ENCODE measurements at places on chromosomes 3 and 15.
A peak's percentile ranks its signal among the peaks of the same experiment; 100 is the strongest.

DNA sequence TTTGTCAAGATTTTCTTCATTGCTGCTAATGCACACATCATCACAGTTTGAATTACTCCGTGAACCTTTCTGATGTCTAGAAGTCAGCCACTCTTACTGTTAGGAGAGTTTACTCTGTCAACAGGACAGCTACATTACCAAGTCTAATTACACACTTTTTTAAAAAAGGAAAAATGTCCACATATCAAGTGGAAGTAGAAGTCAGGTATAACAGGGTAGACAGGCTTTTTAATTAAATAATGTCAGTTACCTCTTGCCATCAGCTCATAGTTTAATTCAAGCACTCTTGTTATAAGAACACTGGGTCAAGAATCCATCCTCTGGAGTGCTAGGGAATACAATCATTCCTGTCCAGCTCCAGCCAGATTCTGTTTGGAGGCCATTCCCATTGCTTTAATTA lies 232.8 kb downstream of the TAFA4 start:
- DNase-seq: no peak

DNA sequence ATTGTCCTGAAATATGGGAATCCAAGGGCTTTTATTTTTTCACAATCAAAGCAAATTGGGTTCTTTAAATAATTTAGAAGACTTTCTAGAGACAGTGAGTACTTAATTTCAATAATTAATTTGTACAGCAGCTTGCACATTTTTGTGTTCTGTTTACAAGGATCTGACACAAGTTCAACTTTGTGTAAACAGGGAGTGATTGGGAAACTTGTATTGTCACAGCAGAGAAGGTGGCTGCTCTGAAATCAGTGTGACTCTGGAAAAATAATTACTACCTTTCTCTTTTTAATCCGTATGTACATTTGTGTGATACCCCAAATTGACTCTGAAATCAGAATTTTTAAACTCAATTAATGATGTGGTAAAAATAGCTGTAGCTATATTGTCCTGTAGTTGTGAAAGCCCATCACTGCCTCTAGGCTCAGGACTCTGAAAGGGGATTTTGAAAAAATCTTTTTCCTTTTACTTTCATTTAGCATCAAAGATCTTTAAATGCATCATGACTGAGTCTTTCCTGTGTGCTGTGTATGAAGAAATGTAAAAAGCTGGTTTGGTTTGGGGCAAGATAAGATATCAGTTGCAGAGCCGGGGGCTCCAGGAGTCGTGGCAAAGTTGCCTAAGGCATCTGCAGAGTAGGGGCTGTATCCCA lies 45.1 kb downstream of the MFSD1 start:
- no peak for DNase-seq

DNA sequence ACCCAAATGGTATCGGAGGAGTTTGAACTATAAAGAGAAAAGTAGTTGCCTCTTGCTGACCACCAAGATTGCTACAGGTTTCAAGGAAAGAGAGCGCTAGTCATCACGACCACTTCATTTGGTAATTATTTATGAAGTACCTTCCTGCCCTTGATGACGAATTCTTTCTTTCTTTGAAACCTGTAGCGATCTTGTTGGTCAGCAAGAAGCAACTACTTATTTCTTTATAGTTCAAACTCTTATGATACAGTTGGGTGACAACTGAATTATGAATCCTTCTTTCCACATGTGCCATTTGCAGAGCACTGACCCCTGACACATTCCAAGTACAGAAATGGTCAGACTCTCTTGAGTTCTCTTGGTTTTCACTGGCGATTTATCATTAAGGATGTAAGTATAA lies 46.8 kb downstream of the THRB start:
- DNase-seq: no peak

DNA sequence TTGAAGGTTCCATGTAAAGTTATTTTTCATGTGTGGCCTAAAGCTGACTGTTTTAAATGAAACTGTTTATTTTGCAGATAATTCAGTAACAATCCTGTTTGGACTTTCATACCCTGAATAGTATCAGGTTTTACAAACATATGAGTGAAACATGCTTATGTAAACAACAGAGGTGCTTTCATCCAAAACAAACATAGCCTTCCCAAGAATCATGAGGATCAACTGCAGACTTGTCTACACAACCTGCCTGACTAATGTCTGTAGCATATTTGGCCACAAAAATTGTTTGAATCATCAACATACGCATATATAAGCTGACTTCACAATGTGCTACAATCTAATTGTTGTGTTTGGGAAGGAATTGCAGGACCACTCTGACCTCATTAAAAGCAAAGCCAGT lies 190.4 kb downstream of the DIPK2A start:
- DNase-seq: no peak

- peak; percentile 1 for DNase-seq
Measured at GRCh38 chr15:60660290-60661051, 181.5 kb upstream of the ICE2 start.

- DNase-seq: no peak
Measured at GRCh38 chr15:29800491-29801366, 21.5 kb downstream of the TJP1 start.

DNA sequence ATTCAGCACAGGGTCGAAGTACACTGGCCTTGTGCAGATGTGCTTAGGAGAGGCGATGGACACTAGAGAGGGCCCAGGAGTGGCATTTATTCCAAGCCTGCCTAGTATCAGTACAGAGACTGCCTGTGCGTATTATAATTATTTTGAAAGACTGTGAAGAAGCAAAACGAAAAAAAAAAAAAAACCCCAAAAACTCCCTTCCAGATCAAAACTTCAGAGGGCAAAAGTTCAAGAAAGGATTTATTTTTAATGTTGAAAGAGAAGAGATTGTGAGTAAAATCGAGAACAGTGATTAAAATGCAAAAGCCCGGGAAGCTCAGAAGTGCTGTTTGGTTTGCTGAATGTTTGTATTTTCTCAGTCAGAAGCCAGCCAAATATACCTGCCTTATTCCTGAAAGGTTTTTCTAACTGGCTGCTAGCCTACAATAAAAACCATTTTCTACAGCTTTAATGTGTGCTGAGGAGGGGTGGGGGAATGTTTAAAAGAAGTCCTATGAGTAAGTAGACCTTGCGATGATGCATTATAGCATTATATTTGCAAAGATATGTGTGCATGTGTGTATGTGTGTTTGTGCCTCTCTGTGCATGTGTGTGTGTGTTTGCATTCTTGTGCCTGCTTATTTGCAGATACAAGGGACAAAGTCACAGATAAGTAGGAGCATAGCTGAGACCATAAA lies 19.3 kb upstream of the LZTFL1 start:
- no peak for DNase-seq

DNA sequence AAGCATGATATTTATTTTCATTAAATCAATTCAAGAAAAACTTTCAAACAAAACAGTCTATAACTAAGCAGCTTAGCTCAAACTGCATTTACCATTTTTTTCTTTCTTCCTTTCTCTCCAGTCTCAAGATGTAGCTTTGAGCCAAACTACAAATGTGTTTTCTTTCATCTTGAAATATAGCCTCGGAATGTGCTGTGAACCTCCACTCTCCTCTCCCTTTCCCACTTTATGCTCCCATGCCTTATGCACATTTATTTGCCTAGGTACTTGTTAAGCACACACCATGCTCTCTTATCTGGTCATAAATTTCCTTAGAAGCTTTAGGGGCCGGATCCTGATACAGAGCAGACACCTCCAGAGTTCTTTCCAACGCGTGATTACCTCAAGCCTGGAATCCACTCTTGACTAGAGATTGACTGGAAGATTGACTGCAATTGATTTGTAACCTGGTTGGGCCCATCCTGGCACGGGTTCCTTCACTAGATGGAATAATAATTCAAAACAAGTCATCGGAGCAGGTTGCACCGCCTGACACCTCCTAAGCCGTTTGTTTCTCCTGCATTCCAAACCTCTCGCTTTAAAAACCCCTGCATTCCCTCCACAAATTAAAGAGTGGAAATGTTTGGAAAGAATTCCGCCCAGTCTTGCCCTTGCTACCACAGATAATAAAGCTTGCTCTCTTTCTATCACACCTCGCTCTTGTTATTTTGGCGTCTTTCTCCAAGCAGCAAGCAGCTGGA lies 344.7 kb downstream of the CHL1 start:
- DNase-seq: no peak

GRCh38 chr3:126402666-126403302 lies 8.1 kb downstream of the CFAP100 start:
- DNase-seq: no peak

GRCh38 chr3:38067508-38068233 lies 28.7 kb downstream of the DLEC1 start:
- DNase-seq: no peak

- DNase-seq: no peak
Measured at GRCh38 chr15:30030345-30030744, 52.4 kb upstream of the GOLGA8J start.

- no peak for DNase-seq
Measured at GRCh38 chr15:65079580-65079979, 3.0 kb downstream of the KBTBD13 start.

- no peak for DNase-seq
Measured at GRCh38 chr3:170766823-170767575, 103.0 kb downstream of the RPL22L1 start.

DNA sequence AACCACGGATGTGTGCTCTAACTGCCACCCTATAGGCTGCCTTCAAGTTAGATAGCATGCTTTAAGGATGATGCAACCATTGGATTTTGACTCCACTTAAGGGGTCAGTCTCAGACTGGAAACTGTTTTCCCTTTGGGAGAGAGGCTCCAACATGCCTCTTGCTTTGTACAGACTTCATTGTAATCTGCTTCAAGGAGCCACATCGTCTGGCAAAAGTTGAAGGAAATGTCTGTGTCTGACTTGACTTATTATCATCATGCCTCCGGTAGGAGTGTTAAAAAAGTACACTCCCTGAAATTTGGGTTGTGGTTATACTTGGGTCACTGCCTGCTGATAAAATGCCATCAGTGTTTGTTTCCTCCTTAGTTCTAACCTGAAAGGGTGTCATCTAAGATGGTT lies 245.4 kb upstream of the CDIN1 start:
- no peak for DNase-seq

DNA sequence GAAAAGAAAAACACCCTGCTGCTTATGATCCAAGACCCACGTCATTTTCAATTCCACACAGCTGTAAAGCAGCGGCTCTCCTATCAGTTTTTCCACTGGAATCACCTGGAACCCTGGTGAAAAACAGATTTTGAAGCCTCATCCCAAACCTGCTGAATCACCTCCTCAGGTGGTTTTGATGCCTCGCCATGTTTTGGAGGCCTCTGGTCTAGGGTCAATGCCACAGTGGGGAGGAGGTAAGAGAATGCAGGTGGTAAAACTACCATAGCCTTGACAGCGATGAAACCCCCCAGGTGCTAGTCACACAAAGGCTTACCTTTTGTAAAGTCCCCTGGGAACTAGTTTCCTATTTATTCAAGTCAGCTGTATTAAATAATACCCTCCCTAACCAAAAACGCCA lies 24.8 kb downstream of the MYO1E start:
- DNase-seq: no peak

DNA sequence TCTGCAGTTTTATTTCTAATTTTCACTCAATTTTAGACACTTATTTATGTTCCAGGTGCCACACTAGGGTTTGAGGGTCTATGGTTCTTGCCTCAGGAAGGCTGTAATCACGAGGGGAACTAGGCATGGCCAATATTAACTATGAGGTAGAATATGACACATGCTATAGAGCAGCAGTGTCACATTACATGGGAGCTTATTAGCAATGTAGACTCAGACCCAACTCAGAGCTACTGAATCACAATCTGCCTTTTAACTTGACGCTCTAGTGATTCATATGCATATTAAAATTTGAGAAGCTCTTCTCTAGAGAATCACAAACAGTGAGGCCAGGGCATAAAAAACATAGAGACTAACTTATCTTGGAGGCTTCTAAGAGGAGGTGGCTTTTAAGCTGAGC lies 32.8 kb upstream of the MRPL3 start:
- no peak for DNase-seq

All from CD14-positive monocyte (primary cell).